ENCODE measurements at places on chromosomes 2 and 18.

- no peak for DNase-seq
These were observed 1.2 kb downstream of the DLX1 start for GRCh38 chr2:172086241-172087206.

DNA sequence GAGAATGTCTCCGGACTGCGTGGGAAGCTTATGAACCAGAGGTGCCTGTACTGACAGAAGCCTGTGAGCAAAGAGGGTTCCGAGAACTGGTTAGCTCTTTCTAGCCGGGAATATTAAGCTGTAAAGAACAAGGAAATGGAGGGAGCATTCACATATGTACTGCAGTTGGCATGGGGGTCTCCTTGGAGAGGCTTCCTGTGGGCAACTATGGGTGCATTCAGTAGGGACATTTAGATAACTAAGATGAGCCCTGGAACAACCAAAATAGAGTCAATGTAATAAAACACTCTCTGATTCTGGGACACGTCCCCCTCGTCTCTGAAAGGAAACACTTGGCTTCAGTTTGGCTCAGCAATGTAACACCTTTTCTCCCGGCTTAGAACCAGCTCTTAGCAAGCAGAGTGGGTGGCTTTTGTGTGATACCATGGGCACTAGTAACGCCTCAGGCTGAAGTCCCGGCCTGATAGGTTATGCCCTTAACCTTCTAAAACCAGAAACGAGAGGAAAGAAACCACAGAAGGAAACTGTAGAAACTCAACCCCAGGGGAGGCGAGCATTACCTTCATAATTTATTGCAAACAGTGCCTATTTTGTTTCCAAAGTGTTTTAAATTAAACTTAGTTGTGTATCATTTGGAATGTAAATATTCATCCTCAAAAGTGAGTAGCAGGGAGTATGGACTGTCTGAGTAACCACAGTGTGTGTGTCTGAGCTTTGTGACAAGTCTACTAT lies 48.8 kb upstream of the LPIN2 start:
- DNase-seq: no peak

GRCh38 chr2:59034837-59035236 lies 793.7 kb upstream of the FANCL start:
- DNase-seq: no peak

DNA sequence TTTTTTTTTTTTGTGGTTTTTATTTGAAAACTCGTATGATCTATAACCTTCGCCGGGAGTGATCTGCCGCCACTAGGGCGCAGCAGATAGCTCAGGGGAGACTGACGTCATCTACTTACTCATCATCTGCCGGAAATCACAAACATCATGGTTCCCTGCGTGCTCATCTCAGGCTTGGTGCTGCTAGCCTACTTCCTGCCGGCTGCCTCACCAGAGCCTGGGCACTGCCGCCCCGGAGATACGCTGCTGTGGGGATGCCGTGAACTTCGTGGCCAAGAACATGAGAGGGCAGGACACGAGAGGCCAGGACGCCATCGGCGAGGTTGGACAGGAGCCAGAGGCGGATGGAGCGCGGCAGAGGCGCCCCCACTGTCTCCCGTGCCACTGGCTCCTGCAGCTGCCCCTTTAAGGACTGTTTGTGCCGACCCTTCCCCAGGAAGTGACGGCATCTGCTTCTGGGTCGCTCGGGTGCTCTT lies 68.8 kb downstream of the DOK6 start:
- DNase-seq: no peak

- DNase-seq: no peak
These were observed 921 bp downstream of the PLB1 start for GRCh38 chr2:28496781-28497180.

DNA sequence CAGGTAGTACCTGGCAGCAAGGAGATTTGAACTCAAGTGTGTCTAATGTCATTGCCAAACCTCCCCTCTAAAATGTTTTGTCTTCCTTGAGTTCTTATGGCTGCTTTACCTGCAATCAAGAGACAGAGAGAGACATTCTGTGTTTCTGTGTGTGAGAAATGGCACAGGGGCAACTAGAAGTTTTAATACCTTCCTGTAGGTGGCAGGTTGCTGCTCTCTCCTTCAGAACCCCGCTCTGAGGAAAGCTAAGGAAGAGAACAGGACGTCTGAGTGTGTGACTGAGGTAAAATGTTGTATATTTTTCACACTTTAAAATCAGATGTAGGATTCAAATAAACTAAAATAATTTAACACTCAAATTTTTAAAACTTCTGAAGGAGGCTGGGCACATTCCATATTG lies 19.2 kb downstream of the DTNA start:
- no peak for DNase-seq

DNA sequence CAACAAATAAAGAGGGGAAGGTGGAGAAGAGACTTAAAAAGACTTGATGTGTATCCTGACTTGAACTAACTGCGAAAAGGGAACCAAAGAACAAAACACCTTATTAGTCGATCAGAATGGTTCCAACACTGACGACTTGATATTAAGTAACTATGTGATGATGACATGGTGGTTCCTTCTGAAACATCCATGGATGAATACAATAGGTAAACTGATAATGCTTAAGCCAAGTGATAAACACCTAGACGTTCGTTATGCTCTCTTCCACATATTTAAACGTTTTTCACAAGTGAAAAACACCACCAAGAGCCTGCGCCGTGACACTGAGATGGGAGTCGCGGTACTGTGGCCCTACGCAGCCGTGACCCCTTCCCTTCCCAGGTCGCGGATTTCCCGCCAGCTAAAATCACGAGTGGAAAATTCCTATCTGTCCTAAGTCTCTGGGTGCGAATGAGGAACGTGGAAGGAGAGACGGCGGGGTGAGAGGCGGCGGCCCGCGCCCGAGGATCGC lies 797 bp downstream of the TTC32 start:
- no peak for DNase-seq

- no peak for DNase-seq
These were observed 155.6 kb downstream of the QPCT start for GRCh38 chr2:37500031-37500430.

- no peak for DNase-seq
These were observed 59.2 kb downstream of the LRRC30 start for GRCh38 chr18:7290077-7290476.

DNA sequence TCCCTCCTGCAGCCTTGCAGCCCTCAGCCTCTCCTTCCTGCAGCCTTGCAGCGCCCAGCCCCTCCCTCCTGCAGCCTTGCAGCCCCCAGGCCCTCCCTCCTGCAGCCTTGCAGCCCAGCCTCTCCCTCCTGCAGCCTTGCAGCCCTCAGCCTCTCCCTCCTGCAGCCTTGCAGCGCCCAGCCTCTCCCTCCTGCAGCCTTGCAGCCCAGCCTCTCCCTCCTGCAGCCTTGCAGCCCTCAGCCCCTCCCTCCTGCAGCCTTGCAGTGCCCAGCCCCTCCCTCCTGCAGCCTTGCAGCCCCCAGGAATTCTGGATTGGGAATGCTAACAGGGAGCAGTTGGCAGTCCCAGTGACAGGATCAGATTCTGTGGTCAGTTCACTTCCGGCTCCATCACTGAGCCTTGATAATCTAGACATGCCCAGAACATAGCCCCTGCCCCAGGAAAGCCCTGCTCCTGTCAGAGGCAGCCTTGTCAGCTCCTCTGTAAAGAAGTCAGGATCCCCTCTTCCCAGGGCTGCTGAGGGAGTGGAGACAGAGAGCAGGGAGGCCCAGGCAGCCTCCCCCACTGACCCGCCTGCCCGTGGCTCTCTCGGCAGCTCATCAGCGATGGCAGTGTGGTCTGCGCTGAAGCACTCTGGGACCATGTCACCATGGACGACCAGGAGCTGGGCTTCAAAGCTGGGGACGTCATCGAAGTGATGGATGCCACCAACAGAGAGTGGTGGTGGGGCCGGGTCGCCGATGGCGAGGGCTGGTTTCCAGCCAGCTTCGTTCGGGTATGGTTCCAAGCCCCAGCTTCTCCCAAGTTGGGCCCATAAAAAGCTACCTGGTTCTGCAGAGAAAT lies 54.8 kb downstream of the FAM168B start:
- no peak for DNase-seq

DNA sequence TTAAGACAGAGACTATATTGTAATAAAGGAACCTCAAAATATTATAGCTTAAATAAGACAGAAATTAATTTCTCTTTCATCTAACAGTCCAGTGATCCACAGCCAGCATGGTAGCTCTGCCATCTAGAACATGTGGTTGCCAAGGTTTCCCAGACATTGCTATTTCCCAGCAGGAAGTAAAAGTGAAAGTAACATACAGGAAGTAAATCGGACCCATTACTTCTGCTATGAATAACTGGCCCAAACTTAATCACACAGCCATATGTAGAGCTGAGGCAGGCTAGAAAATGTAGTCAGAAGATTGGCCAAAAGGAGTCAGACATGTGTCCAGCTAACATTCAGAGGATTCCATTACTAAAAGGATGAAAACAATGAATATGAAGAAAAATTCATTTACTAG lies 71.0 kb downstream of the NOL4 start:
- DNase-seq: no peak
